ENCODE measurements at places on chromosomes 6 and 20. TPM values are rescaled to one million over a fixed set of nuclear protein-coding genes. Genes with fewer than 3 reads are reported as not detected.

The BRPF3 gene
- total RNA-seq, result 14.4 TPM

The PAX1 gene
- not detected for total RNA-seq

The GSTA1 gene
- not detected for total RNA-seq

The CALHM4 gene
- not detected for total RNA-seq

The MSH5 gene
- 15.9 TPM for total RNA-seq

The MUC21 gene
- total RNA-seq, result not detected

The ZC3H12D gene
- total RNA-seq, result 0.15 TPM

Data from smooth muscle cell of trachea (primary cell).